ENCODE measurements at places on chromosomes 4 and X.

DNA sequence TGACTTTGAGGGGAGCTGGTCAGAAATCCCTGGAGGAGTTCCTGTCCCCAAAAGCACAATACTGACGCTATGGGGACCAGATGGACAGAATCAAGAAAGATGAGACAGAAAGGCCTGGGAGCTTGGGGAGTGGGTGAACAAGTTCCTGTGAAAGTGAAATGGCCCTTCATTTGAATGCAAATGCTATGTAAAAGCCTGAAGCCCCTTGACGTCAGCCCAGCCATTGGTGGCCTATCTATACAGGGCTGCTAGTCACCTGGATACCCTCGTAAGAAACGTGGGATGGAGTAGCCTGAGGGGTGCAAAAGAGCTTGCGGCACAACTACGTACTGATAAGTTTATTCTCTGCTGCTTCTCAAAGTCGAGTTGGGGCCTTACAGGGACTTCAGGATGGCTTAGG is at the start of gene CDX4:
Gene CDX4 (plus strand): TSS at position 223 of the 400 bp plus-strand sequence. CDS start 201 bp downstream, outside the sequence.
- peak; percentile 57 for DNase-seq

GRCh38 chr4:115082633-115083032 is 30.8 kb downstream of the NDST4 start:
- DNase-seq: no peak

DNA sequence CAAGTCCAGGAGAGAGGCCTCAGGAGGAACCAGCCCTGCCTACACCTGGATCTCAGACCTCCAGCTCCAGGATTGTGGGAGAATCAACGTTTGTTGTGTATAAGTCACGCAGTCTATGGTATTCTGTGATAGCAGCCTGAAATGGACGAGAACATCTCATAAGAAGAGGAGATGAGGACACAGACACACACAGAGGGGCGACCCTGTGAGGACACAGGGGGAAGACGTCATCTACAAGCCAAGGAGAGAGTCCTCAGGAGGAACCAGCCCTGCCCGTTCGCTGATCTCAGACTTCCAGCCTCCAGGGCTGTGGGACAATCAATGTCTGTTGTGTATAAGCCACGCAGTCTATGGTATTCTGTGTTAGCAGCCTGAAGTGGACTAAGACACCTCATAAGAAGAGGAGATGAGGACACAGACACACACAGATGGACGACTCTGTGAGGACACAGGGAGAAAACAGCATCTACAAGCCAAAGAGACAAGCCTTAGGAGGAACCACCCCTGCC is 20.3 kb downstream of the P2RY8 start:
- no peak for DNase-seq

- DNase-seq: no peak
Observed at GRCh38 chr4:8582941-8583654, 2.9 kb downstream of the GPR78 start.

DNA sequence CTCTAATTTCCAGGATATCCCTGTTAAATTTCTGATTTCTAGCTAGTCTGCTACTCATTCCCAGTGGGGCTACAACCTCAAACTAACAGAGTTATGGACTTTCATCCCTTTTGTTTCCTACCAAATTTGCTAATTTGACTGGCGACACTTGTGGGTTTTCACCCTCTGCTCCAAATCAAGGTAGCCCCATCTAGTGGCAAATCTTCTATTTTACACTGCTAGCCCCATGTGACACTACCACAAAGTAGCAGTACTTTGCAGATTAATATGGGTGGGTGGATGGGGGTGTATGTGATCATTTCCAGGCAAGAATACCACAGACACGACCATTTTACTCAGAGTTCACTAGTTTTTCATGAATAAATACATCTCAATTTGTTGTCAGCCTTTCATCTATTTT is 150.3 kb downstream of the MSL3 start:
- DNase-seq: no peak

DNA sequence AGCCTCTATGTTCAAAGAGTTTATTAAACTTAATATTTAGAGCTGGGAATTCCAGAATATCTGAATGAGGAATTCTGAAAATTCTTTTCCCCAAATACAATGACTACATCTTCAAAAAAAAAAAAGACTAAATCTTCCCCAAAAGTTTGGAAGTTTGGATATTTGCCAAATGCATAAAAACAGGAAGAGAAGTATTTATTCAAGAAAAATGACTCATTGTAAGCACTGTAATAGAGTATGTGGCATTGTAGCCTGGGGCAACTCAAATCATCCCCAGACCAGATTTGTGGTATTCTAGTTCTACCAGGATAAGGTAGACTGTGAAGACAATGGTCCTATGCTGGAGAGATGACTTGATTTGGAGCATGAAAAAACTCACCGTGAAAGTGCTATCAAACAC is 78.5 kb upstream of the PDHA2 start:
- no peak for DNase-seq

DNA sequence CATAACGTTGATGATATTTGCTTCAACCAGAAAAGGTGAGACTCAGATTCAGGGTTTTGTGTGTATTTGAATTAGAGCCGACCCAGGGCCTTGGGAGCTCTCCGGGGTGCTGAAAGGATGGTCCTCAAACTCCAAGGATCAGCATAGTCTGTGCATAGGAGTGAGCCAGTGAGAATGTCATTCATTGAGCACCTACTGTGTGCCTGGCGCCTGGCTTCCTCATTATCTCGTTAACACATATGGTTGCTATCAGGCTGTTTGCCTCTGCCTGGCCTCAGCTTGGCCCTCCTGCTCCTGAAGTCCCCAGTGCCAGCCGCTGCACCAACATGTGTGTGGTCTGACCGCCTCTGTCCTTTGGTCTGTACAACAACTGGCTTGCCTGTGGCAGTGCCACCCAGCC is 25.1 kb upstream of the JAKMIP1 start:
- DNase-seq: peak; percentile 62

- peak; percentile 44 for DNase-seq
Observed at GRCh38 chr4:109434007-109434971, 674 bp downstream of the SEC24B start.

GRCh38 chr4:159229164-159229563 is 126.3 kb downstream of the RAPGEF2 start:
- DNase-seq: no peak

- DNase-seq: no peak
Observed at GRCh38 chrX:19543951-19544381, 28.7 kb upstream of the MAP3K15 start.

DNA sequence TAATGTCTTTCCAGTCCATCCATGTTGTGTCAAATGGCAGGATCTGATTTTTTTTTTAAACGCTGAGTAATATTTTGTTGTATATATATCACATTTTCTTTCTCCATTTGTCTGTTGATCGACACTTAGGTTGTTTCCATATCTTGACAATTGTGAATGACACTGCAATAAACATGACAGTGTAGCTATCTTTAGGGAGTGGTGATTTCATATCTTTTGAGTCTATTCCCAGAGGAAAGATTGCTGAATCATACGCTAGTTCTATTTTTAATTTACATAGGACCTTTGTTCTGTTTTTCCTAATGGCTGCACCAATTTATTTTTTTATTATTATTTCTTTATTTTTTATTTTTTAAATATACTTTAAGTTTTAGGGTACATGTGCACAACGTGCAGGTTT is 470.7 kb downstream of the CCSER1 start:
- no peak for DNase-seq

DNA sequence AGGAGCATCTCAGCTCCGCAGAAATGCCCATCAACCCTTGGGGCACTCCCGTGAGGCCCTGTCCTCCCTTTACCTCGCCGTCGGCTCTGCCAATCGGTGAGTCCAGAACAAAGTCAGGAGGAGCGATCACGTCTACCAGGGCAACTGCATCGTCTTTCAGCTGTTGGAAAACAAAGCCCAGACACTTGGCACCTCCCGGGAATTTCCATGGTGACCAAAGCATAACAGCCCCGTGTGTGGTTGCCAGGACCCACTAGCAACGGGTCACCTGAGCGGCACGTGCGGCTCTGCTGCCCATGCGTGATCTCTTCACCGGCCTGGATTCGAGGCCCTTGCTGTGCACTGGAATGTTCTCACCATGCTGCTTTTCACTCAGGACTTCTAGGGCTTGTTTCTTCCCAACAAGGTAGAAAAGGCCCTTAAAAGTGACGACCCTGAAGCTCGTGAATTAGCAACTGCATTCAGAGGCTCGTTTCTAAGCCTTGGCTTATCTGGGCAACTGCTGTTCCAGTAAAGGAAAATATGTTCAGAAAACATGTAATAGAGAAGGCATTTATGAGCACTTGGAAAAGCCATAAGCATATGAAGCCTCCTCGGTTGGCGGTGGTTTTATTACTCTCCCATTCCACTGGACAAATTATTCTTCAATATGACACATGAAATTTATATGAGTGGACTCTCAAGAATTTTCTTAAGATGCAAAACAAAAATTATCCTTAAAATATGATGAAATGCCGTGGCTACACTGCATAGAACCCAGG is 69.5 kb downstream of the ACOX3 start:
- no peak for DNase-seq

DNA sequence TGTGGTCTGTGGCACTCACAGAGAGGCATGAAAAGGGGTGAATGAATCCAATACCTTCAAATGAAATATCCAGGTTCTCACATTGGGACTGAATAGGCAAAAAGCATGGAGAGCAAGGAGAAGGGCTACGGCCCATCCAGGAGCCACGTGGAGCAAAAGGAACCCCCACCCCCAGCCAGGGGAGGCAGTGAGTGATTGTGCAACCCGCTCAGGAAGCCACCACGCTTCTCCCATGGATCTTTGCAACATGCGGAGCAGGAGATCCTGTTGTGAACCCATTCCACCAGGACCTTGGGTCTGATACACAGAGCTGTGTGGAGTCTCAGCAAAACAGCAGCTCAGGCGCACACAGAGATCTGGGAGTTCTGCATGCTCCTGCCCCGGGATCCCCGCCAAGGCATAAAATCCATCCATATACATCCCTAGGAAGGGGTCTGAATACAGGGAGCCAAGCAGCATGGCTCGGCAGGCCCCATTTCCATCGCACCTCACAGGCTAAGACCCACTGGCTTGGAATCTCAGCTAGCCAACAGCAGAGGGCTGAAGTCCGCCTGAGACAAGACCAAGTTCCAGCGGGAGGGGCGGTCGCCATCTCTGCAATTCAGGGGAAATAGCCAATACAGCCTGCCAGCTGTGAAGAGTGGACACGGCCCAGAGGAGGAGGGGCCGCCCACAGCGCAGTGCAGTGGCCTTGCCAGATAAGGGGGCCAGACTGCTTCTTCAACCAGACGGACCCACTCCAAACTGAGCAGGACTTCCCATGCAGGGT is 80.2 kb downstream of the FGF16 start:
- peak; percentile 44 for DNase-seq

GRCh38 chr4:87406462-87406861 is 15.5 kb upstream of the HSD17B11 start:
- DNase-seq: no peak

DNA sequence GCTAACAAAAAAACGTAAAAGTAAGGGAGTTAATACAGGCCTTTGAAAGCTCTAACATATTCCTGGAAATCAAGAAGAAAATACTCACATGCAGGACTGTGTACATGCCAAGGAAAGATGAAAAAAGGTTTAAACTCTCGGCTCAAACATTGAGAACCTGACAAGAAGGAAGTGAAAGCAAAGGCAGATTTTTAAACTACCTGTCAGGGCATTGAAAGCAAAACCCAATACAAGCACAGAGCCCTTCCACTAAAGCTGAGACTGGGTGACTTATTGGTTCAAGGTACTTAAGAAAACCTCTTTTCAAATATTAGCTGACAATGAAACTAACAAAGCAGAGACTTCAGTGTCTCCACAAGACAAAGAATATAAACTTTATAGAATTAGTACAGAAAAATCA is 313.0 kb upstream of the GRID2 start:
- no peak for DNase-seq

GRCh38 chr4:176967586-176967985 is 174.9 kb upstream of the VEGFC start:
- peak; percentile 35 for DNase-seq

DNA sequence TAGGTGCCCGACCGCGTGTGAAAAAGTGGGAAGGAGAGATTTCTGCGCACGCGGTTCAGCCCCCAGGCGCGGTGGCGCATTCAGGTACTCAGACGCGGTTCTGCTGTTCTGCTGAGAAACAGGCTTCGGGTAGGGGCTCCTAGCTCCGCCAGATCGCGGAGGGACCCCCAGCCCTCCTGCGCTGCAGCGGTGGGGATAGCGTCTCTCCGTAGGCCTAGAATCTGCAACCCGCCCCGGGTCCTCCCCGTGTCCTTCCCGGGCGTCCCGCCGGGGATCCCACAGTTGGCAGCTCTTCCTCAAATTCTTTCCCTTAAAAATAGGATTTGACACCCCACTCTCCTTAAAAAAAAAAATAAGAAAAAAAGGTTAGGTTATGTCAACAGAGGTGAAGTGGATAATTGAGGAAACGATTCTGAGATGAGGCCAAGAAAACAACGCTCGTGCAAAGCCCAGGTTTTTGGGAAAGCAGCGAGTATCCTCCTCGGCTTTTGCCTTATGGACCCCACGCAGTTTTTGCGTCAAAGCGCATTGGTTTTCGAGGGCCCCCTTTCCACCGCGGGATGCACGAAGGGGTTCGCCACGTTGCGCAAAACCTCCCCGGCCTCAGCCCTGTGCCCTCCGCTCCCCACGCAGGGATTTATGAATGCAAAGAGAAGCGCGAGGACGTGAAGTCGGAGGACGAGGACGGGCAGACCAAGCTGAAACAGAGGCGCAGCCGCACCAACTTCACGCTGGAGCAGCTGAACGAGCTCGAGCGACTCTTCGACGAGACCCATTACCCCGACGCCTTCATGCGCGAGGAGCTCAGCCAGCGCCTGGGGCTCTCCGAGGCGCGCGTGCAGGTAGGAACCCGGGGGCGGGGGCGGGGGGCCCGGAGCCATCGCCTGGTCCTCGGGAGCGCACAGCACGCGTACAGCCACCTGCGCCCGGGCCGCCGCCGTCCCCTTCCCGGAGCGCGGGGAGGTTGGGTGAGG is 3.7 kb downstream of the SHOX start:
- DNase-seq: peak; percentile 50

GRCh38 chrX:126065901-126066660 is 100.0 kb downstream of the DCAF12L2 start:
- no peak for DNase-seq

- DNase-seq: peak; percentile 76
Observed at GRCh38 chrX:3346501-3347259, at the start of gene MXRA5. Gene MXRA5 (minus strand): TSS chrX:3346652. CDS start chrX:3343833, 2,819 bp downstream.

DNA sequence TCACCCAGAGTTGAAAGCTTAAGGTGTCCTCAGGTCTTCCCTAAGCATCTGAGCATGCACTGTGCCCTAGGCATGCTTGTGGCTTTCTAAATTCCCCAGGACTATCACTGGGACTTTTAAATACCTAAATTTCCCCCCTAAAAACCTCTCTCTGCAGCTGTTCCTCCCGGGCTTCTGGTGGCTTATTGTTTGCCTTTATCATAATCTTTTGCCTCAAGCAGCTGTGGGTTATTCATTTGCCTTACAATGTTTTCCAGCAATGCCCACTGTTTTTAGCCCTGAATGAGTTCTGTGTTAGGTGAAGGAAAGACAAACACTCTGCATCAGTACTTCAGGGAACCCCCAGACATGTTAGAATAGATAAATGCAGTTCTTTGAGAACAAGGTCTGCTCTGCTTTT is 455.0 kb downstream of the ZIC3 start:
- DNase-seq: no peak
